ENCODE measurements at places on chromosomes 11 and 22. TPM values are rescaled to one million over a fixed set of nuclear protein-coding genes. Genes with fewer than 3 reads are reported as not detected.

The VSIG10L2 gene
- total RNA-seq = not detected

The VPREB1 gene
- not detected for total RNA-seq

The CSRP3 gene
- total RNA-seq = not detected

The PHF21B gene
- 0.17 TPM for total RNA-seq

The GAL gene
- total RNA-seq = 5.4 TPM

The PGR gene
- 2.0 TPM for total RNA-seq

The BACE1 gene
- 17.7 TPM for total RNA-seq

GRCh38 chr11:38060920-38061319 lies 1462.9 kb upstream of the RAG2 start:
- no peaks in the 10 kb centered on the region for H3K36me3 ChIP-seq
- no peaks in the 10 kb centered on the region for H3K27me3 ChIP-seq
- no peak overlapping the region for H3K27ac ChIP-seq
- no peak overlapping the region for H3K4me3 ChIP-seq

DNA sequence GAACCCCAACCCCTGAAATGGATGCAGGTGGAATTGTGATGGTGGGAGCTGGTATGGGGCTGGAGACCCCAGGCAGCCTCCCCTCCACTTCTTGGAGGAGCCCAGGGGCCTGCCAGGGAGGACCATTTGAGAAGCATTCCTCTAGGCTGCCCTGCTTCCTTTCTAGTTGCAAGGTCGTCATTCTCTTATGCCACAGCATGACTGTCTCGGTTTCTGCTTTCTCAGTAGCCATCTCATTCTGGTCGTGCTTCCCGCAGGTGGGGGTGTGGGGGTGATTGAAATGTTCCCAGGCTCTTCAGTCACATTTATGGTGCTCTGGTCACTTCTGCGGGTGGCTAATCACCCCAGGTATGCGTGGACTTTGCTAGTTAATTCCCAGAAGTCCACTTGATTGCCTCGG lies 223.7 kb upstream of the TBCEL start:
- H3K4me1 ChIP-seq = no peaks in the 10 kb centered on the region
- no peak overlapping the region for H3K27ac ChIP-seq
- H3K36me3 ChIP-seq = no peaks in the 10 kb centered on the region
- DNase-seq = no peak
- no peak overlapping the region for H3K4me3 ChIP-seq

DNA sequence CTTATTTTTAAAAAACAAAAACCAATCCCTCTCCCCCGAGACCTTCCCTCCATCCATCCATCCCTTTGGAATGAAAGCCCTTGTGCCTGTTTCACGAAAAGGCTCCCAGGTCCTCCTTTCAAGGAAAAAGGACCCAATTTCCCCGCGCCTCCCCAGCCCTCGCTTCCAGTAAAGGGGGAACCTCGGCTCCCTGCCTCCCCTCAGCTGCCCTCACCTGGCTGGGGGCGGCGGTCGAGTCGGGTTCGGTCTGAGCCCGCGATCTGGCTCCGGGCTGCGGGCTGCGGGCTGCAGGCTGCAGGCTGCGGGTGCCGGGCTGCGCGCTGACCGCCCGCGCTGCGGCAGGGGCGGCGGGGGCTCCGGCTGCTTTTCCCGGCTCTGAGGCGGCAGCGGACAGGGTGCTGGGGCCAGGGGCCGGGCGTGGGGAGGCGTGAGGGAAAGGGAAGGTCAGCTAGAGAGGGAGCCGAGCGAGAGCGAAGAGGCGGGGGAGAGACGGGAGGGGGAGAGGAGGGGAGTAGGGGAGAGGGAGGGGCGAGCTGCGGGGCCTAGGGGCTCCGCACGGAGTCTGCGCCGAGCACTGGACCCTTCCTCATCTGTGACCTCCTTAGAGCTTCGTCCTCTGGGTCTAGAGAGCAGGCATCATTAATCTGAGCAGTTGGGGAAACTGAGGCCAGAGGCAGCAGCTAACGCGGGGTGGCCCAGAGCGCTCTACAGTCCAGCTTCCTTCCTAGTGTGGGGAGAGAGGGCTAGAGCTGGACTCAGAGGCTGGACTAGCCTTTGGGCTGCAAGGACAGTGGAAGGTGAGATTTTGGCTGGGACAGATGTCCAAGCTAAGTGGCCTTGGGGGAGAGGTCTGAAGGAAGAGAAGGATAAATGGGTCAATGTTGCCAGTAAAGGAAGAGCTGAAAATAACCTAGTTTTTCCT lies at the start of gene C1QTNF4:
C1QTNF4 (minus strand) TSS at position 478 of the 922 bp plus-strand sequence. CDS start 3,601 bp downstream, outside the sequence.
- H3K4me3 ChIP-seq = peak within 1 kb of the TSS; percentile 47
- H3K4me1 ChIP-seq = no peaks in the 10 kb centered on the region
- H3K27ac ChIP-seq = no peak within 1 kb of the TSS
- no peak for DNase-seq
- H3K36me3 ChIP-seq = no peaks in the 10 kb centered on the region
- H3K27me3 ChIP-seq = peaks cover 41% of the 10 kb centered on the region

DNA sequence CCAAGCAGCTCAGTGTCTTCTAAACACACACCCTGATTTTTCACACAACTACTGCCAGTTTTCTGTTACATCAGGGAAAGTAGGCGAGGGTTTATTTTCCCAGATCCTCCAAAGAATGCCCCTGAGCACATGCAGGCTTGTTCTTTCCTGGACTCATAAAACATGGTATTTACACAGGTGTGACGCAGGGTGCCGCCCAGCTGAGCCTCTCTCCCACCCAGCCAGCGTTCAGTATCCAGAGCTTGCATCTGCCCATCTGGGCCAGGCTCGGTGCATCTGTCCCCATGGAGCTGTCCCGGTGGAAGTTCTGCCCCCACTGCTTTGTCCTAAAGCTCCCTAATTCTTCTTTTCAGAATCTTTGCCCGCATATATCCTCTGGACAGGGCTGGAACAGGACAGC lies 44.8 kb upstream of the ISX start:
- H3K4me1 ChIP-seq = no peaks in the 10 kb centered on the region
- no peak overlapping the region for H3K27ac ChIP-seq
- H3K4me3 ChIP-seq = no peak overlapping the region

DNA sequence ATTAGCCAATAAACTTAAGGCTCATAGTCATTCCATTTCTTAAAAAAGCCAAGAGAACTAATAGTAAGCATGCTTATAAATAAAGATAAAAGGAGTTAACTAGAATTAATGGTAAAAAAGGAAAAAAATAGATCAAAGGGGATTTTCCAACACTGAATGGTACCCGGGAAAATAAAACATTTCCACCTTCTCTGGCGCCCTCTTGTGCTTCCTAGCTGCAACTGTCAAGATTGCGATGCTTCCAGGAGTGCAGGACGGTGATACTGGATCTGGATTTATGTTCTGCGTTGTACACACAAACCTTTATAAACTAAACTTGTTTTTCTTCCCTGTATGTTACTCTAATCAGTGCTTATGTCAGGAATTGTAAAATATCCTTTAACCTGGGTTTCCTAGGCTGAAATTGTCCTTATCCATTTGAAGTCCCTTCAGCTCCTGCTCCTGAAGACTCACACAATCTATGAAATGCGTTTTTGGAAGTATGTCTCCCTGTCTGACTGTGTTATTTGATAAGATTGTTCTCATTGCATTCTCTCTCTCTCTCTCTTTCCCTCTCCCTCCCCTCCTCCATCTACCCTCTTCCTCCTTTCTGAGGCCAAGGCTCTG lies 9.6 kb upstream of the HTATIP2 start:
- no peak overlapping the region for H3K27ac ChIP-seq
- DNase-seq = peak; percentile 24
- no peaks in the 10 kb centered on the region for H3K36me3 ChIP-seq

DNA sequence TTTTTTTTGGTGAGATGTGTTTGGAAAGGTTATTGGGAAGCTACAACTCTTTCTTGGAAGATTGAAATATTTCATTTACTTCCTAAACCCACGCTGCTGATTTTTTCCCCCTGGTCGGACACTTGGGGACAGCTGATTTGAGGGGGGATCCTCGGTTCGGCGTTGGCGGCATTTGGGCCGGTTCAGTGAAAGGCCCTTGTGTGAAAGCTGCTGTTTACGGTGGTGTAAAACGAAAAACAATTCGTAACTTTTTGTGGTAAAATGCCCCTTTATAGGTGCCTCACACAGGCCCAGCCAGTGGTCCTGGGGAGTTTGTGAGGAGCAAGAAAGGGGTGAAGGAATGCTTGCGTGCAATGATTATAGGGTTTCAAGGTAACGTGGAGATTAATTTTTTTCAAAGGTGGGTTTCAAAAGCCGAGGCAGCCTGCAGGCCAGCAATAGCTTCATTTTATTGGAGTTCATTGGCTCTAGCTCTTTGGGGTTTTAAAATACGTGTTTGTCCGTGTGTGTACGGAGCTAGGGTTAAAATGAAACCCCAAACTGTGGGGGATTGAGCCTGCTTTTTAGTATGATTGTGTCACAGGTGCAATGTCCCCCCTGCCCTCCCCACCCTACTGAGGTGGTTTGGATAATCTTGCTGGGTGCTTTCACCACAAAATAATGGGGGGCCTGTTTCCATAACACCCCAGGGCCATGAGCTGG lies 77.2 kb upstream of the PPARA start:
- no peaks in the 10 kb centered on the region for H3K27me3 ChIP-seq
- H3K4me3 ChIP-seq = peak overlapping the region; percentile 81
- peaks cover 2% of the 10 kb centered on the region for H3K4me1 ChIP-seq
- no peak for DNase-seq
- peaks cover 31% of the 10 kb centered on the region for H3K36me3 ChIP-seq

DNA sequence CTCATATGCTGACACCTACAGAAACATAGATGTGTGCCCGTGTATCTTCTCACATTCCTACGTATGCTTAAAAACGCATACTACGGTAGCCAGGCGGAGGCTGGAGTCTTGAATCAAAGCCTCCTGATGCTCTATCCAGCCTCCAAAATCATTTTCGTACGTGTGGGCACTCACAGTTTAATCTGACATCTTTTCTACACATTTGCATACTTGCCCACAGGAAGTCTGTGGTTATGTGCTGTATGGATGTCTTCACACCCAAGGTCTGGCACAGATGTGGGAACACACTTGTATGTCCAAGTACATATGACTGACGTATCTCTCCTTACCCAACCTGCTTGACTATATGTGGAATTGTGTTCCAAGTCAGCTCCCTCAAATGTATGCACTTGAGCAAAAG lies 561.8 kb upstream of the CADM1 start:
- no peaks in the 10 kb centered on the region for H3K4me1 ChIP-seq
- H3K27me3 ChIP-seq = no peaks in the 10 kb centered on the region
- no peak overlapping the region for H3K27ac ChIP-seq
- H3K4me3 ChIP-seq = no peak overlapping the region
- DNase-seq = no peak
- no peaks in the 10 kb centered on the region for H3K36me3 ChIP-seq

- no peak overlapping the region for H3K27ac ChIP-seq
- peak; percentile 20 for DNase-seq
- H3K4me3 ChIP-seq = no peak overlapping the region
- H3K4me1 ChIP-seq = peaks cover 2% of the 10 kb centered on the region
- no peaks in the 10 kb centered on the region for H3K27me3 ChIP-seq
- H3K36me3 ChIP-seq = no peaks in the 10 kb centered on the region
Observed at GRCh38 chr11:101436511-101437142, 147.2 kb downstream of the TRPC6 start.

DNA sequence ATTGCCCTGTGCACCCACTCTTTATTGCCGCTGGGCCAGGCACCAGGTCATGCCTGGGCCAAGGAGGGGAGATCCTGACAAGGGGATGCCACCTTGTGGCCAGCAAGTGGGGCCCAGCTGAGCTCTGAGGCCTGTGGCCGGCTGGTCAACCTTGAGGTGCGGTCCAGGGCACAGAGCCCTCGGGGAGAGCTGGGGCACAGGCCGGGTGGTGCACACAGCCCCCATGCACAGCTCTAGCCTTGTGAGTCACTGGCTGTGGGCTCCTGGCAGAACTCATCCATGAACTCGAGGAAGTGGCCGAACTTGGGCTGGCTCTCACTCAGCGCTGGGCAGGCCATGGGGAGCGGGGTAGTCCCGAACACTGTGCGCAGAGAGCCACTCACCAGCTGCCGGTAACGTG lies 94.3 kb downstream of the RNF169 start:
- H3K27ac ChIP-seq = no peak overlapping the region
- H3K4me3 ChIP-seq = no peak overlapping the region
- H3K36me3 ChIP-seq = peaks cover 10% of the 10 kb centered on the region
- no peaks in the 10 kb centered on the region for H3K4me1 ChIP-seq
- no peaks in the 10 kb centered on the region for H3K27me3 ChIP-seq
- DNase-seq = no peak

DNA sequence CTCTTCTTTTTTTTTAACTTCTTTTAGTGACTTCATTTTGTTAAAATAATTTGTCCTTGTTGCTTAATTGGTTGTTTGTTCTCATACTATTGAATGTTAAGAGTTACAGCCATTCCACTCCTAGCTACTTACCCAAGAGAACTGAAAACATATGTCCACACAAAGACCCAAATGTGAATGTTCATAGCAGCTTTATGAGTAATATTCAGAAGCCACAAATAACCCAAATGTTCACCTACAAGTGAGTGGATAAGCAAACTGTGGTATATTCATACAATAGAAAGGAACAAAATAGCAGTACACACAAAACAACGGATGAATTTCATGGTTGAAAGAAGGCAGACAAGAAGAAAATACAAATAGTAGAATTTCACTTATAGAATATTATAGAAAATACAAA lies 1.4 kb upstream of the OR4D11 start:
- H3K36me3 ChIP-seq = no peaks in the 10 kb centered on the region
- DNase-seq = no peak
- no peaks in the 10 kb centered on the region for H3K4me1 ChIP-seq
- no peak overlapping the region for H3K4me3 ChIP-seq
- H3K27me3 ChIP-seq = no peaks in the 10 kb centered on the region
- H3K27ac ChIP-seq = no peak overlapping the region

GRCh38 chr11:76250520-76251225 lies 44.4 kb upstream of the WNT11 start:
- no peak overlapping the region for H3K27ac ChIP-seq
- no peak for DNase-seq
- H3K27me3 ChIP-seq = peaks cover 5% of the 10 kb centered on the region
- no peaks in the 10 kb centered on the region for H3K4me1 ChIP-seq
- H3K4me3 ChIP-seq = no peak overlapping the region
- H3K36me3 ChIP-seq = no peaks in the 10 kb centered on the region

- H3K4me3 ChIP-seq = no peak overlapping the region
- H3K36me3 ChIP-seq = no peaks in the 10 kb centered on the region
- no peaks in the 10 kb centered on the region for H3K27me3 ChIP-seq
- no peak overlapping the region for H3K27ac ChIP-seq
- peaks cover 4% of the 10 kb centered on the region for H3K4me1 ChIP-seq
Observed at GRCh38 chr11:35681163-35681767, 18.7 kb downstream of the TRIM44 start.

DNA sequence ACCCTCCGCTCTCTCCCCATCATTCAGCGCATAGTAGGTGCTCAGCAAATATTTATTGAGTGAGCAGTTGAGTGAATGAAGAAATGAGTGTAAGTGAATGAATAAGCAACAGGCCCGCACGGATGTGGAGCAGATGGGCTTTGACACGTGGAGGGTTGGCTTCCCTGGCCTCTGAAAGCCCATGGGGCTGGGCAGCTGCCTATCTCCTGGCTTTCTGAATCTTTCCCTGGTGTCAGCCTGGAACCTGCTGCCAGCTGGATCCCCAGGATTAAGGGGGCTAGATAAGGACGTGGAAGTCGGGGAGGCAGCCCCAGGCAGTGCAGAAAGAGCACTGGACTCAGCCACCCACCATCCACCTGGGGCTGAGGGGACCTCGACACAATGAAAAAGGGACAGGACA lies 12.6 kb downstream of the IL2RB start:
- no peak for DNase-seq
- no peaks in the 10 kb centered on the region for H3K36me3 ChIP-seq
- no peaks in the 10 kb centered on the region for H3K4me1 ChIP-seq
- H3K27me3 ChIP-seq = no peaks in the 10 kb centered on the region
- no peak overlapping the region for H3K4me3 ChIP-seq
- H3K27ac ChIP-seq = no peak overlapping the region
